ENCODE measurements at places on chromosomes 13 and 19. TPM values are rescaled to one million over a fixed set of nuclear protein-coding genes. Genes with fewer than 3 reads are reported as not detected.

Gene PSG11
- not detected for polyA plus RNA-seq

Gene CGB1
- polyA plus RNA-seq: 0.52 TPM

Gene EEF2
- polyA plus RNA-seq: 444 TPM

Gene CEACAM1
- polyA plus RNA-seq: 21.1 TPM

Gene SLC7A10
- 4.3 TPM for polyA plus RNA-seq

Gene DPF1
- polyA plus RNA-seq: 2.7 TPM

- DNase-seq: no peak
Observed at GRCh38 chr19:44623626-44624025, 10.3 kb downstream of the IGSF23 start.

- no peak for DNase-seq
Observed at GRCh38 chr19:49712397-49712859, 21.5 kb downstream of the CPT1C start.

DNA sequence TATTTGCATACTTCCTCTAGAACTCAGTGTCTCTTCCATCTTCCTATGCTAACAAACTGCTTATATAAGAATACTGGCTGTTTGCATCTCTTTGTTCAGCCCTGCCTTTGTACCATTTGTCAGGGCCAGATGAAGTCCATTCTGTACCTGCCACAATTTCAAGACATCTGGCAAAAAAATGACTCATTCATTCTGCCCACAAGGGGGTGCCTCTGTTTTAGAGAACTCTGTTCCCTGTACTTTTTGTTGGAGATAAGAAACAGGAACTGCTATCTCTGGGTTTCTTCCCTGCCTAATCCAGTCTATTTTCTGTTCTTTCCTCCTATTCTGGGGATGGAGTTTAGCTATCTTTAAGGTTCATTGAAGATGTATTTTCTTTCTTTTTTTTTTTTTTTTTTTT lies 23.0 kb downstream of the ZNF568 start:
- no peak for DNase-seq

DNA sequence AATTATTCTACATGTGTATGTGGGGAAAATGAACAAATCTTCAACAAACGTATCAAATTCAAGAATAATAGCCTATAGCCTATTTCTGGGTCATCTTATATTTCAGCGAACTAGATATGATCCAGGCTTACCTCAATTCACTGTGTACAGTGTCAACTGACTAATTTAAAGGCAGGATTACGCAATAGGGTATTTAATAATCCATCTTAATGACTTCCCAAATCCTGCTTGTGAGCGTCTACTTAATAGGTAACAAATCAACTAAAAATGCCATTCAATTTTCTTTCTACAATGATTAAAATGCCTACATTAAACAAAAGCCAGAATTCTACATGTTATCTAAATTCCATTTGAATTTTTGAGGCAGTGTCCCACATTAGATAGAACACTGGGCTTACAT lies 67.0 kb downstream of the USP12 start:
- DNase-seq: no peak

- DNase-seq: peak; percentile 29
Observed at GRCh38 chr13:73672492-73672891, 461.7 kb downstream of the KLF12 start.

DNA sequence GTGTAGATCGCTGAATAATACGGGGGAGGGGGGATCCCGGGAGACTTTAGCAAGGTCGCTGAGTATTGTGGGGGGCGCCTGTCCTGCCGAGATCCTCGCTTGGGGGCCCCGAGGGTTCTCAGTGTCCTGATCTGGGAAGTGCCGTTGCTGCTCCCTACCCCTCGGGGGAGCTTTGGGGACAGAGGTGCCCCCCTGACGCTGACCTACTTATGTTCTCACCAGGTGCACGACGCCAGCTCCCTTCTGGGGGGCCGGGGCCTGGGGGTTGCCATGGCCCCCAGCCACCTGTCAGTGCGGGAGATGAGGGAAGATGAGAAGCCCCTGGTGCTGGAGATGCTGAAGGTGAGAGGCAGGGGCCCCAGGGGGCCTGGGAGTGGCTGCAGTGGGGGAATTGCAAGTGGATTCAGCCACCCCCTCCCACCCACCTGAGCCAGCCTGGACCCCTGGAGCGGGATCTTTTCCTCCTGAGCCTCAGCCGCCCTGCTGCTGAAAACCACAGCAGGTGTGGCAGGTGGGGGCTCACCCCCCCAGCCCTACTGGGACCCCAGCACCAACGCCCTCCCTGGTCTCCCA lies 537 bp downstream of the NAT14 start:
- DNase-seq: no peak

GRCh38 chr13:43879755-43880181 lies at the start of gene LACC1:
Gene LACC1 (plus strand): TSS chr13:43879904. CDS start chr13:43880986, 1,082 bp downstream.
- DNase-seq: no peak

DNA sequence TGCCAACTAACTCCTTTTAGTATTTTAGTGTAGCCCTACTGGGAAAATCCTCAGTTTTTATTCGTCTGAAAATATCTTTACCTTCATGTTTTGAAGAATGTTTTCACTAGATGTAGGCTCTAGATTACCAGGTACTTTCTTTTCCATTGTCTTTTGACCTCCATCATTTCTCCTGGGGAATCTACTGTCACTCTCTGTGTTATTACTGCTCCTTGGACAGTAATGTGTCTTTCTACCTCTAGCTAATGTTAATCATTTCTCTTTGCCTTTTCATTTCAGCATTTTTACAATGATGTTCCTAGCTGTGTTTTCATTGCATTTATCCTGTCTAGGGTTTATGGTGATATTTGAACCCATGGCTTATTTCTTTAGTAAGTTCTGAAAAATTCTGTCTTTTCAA lies 61.9 kb downstream of the SPACA7 start:
- DNase-seq: no peak

DNA sequence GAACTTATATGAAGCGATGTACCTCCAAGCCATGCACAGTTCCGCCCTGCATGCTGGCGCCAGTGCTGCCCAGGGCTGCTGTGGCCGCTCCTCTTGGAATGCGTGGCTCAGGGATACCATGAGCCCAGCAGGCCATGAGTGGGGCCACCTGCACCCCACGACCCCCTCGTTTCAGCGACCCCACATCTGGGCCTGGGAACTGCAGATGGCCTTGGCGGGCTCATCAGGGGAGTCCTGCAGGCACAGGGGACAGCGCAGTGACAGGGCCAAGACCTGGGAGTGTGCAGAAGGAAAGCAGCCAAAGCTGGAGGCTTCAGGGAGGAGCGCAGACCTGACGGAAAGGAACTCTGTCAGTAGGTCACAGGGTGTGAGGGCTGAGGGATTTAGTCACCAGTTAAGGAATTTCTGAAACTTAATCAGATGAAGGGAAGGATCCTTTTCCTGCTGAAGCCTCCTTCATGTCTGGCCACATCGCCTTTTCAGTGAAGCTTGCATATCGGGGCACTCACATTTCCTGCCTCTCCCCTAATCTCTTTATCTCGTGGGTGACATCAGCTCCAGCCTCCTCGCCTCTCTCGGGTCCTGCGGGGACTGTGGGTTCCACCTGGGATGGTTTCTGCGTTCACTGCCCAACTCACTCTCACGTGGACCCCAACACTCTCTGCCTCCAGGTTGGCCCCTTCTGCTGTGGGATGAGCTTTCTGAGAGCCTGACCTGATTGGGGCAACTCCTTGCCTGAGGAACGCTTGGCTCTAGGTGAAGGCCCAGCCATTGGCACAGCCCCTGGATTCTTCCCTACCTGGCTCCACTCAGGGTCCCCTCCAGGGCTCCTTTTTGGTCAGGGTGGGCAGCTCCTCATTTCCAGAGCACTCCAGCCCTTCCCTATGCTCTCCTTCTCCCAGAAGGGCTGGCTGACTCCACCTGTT lies 123.5 kb downstream of the CRYL1 start:
- no peak for DNase-seq

DNA sequence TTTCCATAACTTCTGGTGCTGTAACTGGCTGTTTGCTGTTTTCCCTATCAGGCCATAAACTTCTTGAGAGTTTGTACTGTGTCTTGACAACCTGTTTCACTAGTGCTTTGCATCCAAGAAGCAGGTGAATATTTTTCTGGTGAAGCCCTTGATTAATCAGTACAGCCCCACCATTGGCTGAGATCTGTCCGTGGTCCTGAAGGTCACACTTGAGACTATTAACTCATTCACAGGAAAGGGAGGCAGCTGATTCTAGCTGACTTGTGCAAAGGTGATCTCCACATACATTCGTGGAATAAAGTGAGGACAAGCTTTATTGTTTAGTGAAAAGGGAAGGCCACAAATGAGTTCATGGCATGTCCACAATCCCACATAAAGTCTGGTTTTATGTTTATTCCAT lies 61.4 kb upstream of the ZNF835 start:
- no peak for DNase-seq

DNA sequence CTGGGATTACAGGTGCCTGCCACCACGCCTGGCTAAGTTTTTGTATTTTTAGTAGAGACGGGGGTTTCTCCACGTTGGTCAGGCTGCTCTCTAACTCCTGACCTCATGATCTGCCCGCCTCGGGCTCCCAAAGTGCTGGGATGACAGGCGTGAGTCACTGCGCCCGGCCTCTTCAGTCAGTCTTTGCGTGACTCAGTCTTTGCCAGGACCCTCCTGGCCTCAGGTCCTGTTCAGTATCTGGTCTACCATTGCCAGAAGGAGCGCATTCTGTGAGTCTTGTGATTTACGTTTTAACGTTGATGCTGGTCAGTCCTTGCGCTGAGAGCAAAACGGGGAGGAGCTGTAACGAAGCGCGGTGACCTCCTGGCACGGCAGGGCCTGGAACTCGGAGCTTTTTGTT lies 7.6 kb upstream of the HMG20B start:
- peak; percentile 19 for DNase-seq

- DNase-seq: no peak
Observed at GRCh38 chr19:8682931-8683330, 15.7 kb downstream of the ACTL9 start.

GRCh38 chr13:91904005-91904404 lies 505.6 kb downstream of the GPC5 start:
- no peak for DNase-seq
